ENCODE measurements at places on chromosomes 3 and 15.

DNA sequence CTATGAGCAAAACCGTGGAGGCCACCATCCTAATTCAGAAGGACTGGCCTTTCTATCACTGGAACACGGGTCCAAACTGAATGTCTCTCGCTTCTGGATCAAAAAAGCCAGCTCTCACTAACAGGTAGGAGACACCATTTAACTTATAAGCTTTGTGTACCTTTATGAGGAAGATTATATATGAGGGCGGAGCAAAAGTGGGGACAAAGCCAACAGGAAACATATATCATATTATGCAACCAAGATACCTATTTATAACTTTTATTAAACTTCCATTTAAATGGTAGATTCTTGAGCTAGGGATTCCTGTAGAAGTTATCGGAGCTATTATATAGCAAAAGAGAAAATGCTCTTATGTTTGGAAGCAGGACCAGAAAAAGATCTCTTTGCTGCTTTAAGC is 78.4 kb downstream of the IGF2BP2 start:
- no peak for DNase-seq

DNA sequence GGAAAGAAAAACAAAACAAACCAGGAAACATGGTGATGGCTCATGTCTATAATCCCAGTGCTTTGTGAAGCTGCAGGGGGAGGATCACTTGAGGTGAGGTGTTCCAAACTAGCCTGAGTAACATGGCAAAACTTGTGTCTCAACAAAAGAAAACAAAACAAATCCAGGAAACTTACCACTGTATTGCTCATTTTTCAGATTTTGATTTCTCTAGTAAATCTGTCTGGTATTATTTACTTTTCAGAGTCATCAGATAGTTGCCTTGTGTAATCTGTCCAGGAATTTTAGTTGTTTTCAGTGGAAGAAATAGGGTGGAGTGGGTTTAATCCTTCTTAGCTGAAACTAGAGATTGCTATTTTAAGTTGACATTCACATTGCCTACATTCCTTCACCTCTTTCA is 91.8 kb upstream of the ALCAM start:
- DNase-seq = no peak

DNA sequence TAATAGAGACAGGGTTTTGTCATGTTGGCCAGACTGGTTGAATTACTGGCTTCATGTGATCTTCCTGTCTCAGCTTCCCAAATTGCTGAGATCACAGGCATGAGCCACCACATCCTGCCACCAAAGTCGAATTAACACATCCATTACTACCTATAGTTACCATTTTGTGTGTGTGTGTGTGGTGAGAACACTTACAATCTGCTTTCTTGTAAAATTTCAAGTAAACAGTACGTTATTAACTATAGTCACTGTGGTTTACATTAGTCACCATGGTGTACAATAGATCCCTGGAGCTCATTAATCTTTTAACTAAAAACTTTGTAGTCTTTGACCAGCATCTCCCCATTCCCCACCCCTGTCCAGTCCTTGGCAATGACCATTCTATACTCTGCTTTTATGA is 270.0 kb downstream of the NAALADL2 start:
- no peak for DNase-seq

GRCh38 chr3:188931531-188931930 is 240.2 kb upstream of the TPRG1 start:
- no peak for DNase-seq

DNA sequence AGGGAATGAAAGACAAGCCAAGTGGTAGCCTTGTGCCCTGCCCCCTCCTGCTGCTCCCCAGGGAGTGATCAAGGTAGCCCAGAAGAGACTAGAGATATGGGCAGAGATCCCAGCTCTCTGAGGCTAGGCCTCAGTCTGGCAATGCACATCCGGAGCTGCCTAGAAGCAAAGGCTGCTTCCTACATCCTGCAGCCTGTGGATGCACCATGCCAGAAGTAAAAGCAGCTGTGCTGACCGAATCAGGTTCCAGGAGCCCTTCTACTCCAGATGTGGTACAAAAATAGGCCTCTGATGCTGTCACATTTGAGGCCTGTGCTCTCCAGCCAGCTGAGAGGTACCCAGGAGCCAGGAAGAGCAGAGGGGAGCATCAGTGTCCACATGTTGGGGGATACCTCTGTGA is 16.0 kb downstream of the TRAIP start:
- DNase-seq = no peak

DNA sequence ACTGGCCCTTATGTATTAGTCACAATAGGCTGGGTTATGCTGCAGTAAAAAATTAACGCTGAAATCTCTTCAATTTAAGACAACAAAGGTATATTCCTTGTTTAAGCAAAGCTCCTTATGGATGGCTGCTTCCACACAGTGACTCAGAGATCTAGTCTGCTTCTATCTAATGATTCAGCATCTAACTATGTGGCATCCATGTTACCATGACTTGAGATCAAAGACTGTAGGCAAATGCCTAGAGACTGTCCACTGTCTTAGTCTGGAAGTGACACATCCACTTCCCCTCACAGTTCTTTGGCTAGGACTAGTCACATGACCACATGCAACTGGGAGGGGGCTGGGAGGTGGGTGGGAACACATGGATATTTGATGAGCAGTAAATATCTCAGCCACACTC is 61.3 kb upstream of the PSMD6 start:
- no peak for DNase-seq

DNA sequence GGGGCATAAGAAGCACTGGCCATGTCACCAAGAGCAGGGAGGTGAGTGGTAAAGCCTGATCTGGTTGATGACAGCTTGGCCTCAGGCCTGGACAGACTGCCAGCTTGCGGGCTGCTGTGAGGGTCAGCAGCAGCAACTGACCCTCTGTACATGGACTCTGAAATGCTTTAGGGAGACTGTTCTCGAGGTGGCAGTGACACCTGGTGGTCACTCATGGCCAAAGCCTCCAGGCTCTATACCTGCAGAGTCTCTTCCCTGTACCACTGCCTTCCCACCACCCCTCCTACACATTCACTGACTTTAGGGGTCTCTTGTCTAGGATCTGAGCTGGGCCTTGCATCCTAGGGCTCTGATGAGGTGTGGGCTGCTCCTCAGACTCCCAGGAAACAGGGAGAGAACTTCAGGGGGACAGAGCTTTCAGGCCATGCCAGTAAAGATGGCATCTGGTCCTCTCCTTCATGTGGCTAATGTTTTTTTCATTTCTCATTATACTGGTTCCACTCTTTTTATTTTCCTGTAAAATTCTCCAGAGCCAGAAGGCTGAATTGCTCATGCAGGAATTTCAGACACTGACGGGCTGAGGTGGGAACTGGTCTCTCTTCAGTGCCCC is 17.2 kb upstream of the TIMP4 start:
- DNase-seq = no peak

GRCh38 chr3:58422756-58423325 is 10.8 kb downstream of the PDHB start:
- no peak for DNase-seq

DNA sequence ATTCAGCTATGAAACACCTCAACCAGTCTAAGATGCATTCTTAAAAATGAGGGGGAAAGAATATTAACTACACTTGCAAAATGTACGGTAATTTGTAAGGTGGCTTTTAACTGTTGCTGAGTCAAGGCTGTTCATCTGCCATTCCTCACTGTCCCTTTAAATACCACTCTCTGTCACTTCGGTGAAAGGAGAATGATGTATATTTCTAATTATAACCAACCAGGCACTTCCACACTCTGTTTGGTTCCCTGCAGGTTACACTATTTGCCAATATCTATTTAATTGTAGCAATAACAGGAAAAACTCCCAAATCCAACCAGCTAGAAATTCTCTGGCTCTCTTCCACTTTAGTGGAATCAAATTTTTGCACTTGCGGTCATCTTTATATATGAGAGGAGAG is 70.5 kb upstream of the SLCO3A1 start:
- no peak for DNase-seq

GRCh38 chr3:45479621-45480035 is 91.3 kb downstream of the LARS2 start:
- no peak for DNase-seq

GRCh38 chr3:126002189-126002588 is 33.2 kb downstream of the ROPN1B start:
- DNase-seq = no peak

DNA sequence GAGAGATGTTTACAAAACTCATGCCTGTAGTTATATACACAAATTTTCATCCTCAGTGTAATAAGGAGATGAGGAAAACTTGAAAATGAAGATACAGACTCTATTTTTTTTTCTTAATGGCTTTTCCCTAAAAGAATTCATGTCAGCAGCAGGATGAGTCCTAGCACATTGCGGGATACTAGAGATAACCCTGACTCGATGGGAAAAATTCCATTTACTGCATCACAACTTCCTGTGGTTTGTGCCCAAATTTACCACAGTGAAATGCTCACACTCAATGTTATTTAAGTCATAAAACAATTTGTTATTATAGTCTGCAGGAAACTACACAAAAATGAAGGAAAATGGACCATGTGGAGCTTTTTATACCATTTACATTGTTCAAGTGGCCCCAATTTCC is 581.9 kb upstream of the ZNF717 start:
- no peak for DNase-seq

- no peak for DNase-seq
These were observed 32.2 kb upstream of the TRH start for GRCh38 chr3:129942296-129942695.

DNA sequence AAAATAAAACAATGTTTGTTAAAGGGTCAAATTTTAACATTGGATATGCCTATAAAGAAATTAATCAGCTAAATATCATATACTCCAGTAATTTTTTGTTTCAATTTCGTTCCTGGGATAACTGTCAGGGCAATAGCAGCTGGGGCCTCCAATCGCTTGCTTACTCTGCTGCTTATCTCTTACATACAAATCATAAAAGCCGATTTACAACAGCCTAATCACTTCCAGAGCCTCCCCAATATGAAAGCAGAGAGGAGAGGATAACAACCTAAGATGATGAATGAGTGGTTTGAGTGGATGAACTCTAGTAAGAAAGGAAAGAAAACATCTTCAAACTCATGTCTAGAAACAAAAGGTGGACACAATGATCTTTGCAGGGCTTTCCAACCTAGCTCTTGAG is 80.7 kb upstream of the PSMD6 start:
- DNase-seq = no peak

DNA sequence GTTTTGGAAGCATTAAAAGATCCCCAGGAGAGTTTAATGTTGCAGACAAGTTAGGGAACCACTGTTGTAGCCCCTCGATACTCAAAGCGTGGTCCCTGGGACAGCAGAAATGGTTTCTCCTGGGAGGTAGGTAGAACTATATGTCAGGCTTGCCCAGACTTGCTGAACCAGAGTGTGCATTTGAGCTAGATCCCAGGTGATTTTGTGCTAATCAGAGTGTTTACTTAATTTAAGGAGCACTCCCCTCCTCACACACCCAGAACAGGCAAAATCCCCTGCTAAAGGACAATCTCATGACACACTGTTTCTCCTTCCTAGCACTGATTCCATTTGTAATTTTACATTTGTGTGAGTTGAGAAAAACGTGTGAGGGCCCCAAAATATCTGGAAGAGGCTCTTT is 24.3 kb downstream of the LMCD1 start:
- no peak for DNase-seq

DNA sequence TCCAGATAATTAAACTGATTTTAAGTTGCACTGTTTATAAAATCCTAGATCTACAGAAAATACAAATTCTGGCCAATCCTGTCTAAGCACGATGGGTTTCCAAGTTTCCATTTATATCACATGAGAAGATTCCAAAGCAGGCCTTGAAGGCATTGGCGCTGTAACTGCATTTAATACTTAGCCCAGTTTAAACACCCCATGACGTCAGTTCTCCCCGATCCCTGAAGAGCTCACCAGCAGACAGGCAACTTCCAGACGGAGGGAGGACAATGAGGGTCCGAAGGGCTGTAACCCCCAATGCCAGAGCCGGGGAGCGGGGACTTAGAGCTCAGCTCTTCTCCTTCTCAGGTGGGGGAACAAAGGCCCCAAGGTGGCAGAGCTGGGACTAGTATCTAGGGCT is 117.3 kb downstream of the XXYLT1 start:
- no peak for DNase-seq

GRCh38 chr15:37586011-37586583 is 348.3 kb upstream of the TMCO5A start:
- DNase-seq = no peak

GRCh38 chr3:152302521-152303021 is 33.8 kb downstream of the MBNL1 start:
- no peak for DNase-seq

GRCh38 chr3:40652072-40652471 is 127.3 kb downstream of the ZNF621 start:
- DNase-seq = no peak

- DNase-seq = no peak
These were observed 10.9 kb downstream of the CCR5AS start for GRCh38 chr3:46395766-46396530.

DNA sequence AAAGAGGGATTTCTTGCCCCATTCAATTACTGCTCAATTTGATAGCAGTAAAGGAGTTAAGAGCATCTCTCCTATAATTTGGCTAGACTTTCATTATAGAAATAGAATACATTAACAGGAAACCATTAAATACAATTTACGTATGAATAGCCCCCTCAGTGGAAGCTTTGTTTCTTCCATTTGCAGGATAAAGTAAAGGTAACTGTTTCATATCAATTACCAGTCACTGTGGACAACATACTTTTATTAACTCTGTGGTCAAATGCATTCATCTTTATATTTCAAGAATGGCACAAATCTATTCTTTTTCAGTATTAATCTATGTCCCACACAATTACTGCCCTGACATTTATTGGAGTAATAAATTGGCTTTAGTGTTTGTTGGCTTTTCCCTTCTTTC is 613.4 kb downstream of the NLGN1 start:
- DNase-seq = no peak
